ENCODE measurements at places on chromosomes 3 and 15.

DNA sequence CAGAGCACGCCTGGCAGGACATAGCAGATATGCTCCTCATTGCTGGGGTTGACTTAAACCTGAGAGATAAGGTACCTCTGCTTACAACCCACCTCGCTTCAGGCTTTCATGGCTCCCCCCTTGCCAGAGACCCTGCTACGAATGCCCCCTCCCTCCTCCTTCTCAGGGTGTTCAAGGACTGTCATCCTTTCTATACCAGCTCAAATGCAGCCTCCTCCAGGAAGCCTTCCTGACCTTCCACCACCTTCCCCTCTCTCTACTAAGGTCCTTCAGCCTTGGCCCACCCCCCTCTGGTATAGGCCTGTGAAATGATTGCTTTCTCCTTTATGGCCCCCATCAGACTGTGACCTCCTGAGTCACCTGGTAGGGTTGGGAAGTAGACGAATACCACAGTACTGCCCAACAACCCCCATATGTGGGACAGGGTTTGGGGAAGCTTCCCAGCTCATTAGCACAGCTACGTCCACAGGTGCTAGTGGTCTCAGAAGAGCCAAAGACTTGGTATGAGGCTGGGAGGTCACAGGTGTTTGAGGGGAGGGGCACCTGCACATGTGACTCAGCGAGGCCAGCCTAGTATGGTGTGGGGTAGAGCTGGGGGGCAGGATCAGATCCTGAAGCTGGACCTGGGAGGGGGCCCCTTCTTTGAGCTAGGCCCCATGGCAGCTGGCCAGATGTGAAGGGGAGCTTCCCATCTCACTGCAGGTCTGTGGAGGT is 32.0 kb downstream of the ANKDD1A start:
- no peak for DNase-seq

DNA sequence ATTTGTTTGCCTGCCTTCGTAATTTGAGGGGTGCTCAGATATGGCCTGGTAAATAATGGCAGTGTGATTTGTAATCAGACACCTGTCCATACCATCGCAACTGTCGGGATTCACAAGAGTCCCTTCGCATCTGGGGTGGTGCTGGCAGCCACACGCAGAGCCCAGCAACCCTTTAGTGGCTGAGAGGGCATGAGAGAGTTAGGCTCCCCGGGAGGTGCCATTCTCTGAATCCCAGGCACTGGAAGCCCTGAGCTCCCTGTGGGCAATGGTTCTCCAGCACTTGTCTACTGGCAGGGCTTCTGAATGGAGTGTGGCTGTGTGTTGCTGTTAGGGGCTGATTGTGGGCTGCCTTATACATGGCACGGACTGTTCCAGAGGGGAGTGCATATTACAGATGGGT is 230.1 kb downstream of the EBLN2 start:
- DNase-seq, result no peak

GRCh38 chr3:78293284-78293683 is 1253.4 kb downstream of the ROBO2 start:
- DNase-seq, result no peak

DNA sequence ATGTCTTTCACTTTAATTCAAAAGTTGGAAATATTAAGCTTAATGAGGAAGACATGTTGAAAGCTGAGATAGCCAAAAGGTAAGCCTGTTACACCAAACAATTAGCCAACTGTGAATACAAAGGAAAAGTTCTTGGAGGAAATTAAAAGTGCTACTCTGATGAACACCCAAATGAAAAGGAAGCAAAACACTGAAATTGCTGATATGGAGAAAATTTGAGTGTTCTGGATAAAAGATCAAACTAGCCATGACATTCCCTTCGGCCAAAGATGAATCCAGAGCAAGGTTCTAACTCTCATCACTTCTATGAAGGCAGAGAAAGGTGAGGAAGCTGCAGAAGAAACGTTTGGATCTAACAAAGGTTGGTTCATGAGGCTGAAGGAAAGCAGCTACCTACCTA is 280.8 kb upstream of the BCHE start:
- no peak for DNase-seq

DNA sequence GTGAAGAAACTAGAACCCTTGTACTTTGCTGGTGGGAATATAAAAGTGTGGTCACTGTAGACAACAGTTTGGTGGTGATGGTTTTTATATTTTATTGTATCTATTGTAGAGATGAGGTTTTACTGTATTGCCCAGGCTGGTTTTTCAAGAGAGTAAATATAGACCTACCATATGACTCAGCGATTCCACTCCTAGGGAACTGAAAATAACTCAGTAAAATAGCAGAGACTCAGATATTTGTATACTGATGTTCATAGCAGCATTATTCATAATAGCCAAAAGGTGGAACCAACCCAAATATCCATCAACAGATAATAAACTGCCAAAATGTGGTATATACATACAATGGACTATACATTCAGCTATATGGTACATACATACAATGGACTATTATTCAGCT is 68.8 kb upstream of the IL12A start:
- no peak for DNase-seq

- DNase-seq, result no peak
Measured at GRCh38 chr15:66193066-66193465, 60.5 kb downstream of the MEGF11 start.

GRCh38 chr3:45479621-45480035 is 91.3 kb downstream of the LARS2 start:
- no peak for DNase-seq

GRCh38 chr15:57606816-57607215 is 15.1 kb downstream of the MYZAP start:
- no peak for DNase-seq

- no peak for DNase-seq
Measured at GRCh38 chr3:100463646-100464155, 28.7 kb upstream of the TMEM45A start.

DNA sequence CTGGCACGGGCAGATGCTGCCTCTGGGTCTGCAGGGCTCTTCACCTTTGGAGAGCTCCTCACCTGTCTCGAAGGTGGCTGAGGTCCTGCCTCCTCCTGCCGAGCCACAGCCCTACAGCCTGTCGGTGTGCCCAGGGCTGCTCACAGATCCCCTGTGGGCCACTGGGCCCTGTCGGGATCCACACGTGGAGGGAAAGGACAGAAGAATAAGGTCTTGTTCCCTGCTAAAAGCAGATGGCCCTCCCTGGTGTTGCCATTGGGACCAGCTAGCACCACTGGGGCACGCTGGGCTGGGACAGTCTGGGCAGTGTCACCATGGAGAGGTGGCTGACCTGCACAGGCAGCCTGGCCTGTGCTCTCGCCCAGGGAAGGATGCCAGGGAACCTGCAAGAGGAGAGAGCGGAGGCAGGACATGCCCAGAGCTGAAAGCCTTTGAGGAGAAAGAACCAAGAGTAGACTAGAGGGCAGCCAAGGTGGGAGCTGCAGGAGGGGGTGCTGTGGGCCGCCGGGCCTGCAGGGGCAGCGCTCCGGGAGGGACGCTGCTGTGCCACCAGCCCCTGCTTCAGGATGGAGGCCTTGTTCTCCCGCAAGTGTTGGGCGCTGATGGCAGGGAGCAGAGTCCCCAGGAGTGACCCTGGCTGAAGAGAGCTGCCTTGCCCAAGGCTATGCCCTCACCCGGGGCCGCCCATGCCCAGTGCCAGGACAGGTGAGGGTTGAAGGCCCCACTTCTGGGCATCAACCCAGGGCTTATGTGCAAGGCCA is 210.2 kb downstream of the XXYLT1 start:
- DNase-seq, result no peak

- no peak for DNase-seq
Measured at GRCh38 chr3:118809696-118810498, 224.7 kb downstream of the IGSF11 start.

- no peak for DNase-seq
Measured at GRCh38 chr3:169389925-169390253, 273.6 kb downstream of the MECOM start.

- no peak for DNase-seq
Measured at GRCh38 chr3:18079739-18080138, 337.3 kb upstream of the TBC1D5 start.

GRCh38 chr3:66553441-66554113 is 52.8 kb upstream of the LRIG1 start:
- no peak for DNase-seq

GRCh38 chr3:143795874-143796273 is 52.4 kb downstream of the SLC9A9 start:
- no peak for DNase-seq

GRCh38 chr15:87817553-87817952 is 439.0 kb downstream of the NTRK3 start:
- no peak for DNase-seq

Data from stimulated activated CD4-positive, alpha-beta T cell treated with anti-CD3 and anti-CD28 coated beads, TNF-alpha, amount 100 ng/mL, for 1 hour (primary cell).